Progenitor cell of endocrine pancreas (in vitro differentiated cells): ENCODE measurements at places on chromosomes 4 and X. TPM values are rescaled to one million over a fixed set of nuclear protein-coding genes. Genes with fewer than 3 reads are reported as not detected.

The PTPN13 gene
- total RNA-seq, result 55.2 and 63.1 TPM in 2 replicates

- H3K27ac ChIP-seq, result no peak overlapping the region
- H3K36me3 ChIP-seq, result no peaks in the 10 kb centered on the region
- H3K4me1 ChIP-seq, result peaks cover 9% of the 10 kb centered on the region
- no peak overlapping the region for H3K4me3 ChIP-seq
- DNase-seq, result no peak
These were observed 88.3 kb upstream of the UNC5C start for GRCh38 chr4:95637043-95637600.

GRCh38 chr4:109559625-109559982 lies 442 bp upstream of the MCUB start:
- H3K27me3 ChIP-seq, result peaks cover 43% of the 10 kb centered on the region
- H3K4me3 ChIP-seq, result peak overlapping the region; percentile 76
- peak overlapping the region; percentile 78 for H3K27ac ChIP-seq
- peaks cover 7% of the 10 kb centered on the region for H3K36me3 ChIP-seq
- peaks cover 3% of the 10 kb centered on the region for H3K4me1 ChIP-seq

GRCh38 chrX:119477812-119478232 lies 9.6 kb downstream of the SLC25A5 start:
- DNase-seq, result no peak
- H3K4me1 ChIP-seq, result peaks cover 14% of the 10 kb centered on the region
- no peak overlapping the region for H3K4me3 ChIP-seq
- no peaks in the 10 kb centered on the region for H3K36me3 ChIP-seq
- no peak overlapping the region for H3K27ac ChIP-seq
- H3K27me3 ChIP-seq, result no peaks in the 10 kb centered on the region

The RWDD4 gene
- total RNA-seq, result 19.6 and 19.7 TPM in 2 replicates

DNA sequence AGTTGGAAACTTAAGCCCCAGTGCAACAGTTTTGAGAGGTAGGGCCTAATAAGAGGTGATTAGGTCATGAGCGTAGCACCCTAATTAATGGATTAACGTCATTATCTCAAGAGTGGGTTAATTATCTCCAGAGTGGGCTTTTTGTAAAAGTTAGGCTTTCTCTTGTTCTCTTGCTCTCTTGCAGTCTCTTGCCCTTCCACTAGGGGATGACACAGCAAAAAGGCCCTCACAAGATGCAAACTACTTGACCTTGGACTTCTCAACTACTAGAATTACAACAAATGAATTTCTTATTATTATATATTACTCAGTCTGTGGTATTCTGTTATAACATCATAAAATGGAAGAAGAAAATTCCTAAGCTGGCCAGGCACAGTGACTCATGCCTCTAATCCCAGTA lies 22.1 kb upstream of the NDST3 start:
- H3K27ac ChIP-seq, result no peak overlapping the region
- no peaks in the 10 kb centered on the region for H3K27me3 ChIP-seq
- no peaks in the 10 kb centered on the region for H3K36me3 ChIP-seq
- H3K4me3 ChIP-seq, result no peak overlapping the region

GRCh38 chr4:42787079-42787463 lies 105.4 kb upstream of the GRXCR1 start:
- no peaks in the 10 kb centered on the region for H3K36me3 ChIP-seq
- no peak for DNase-seq
- H3K27ac ChIP-seq, result no peak overlapping the region
- H3K4me1 ChIP-seq, result no peaks in the 10 kb centered on the region
